Breast epithelium (tissue), 4 donors: ENCODE measurements at places on chromosomes 5 and 9. TPM values are rescaled to one million over a fixed set of nuclear protein-coding genes. Genes with fewer than 3 reads are reported as not detected.

The TPPP gene
- total RNA-seq: 3.4 TPM

GRCh38 chr5:14244721-14245120 is 101.6 kb downstream of the TRIO start:
- no peak for DNase-seq
- no peaks in the 10 kb centered on the region for H3K27me3 ChIP-seq
- H3K4me1 ChIP-seq: no peaks in the 10 kb centered on the region
- H3K36me3 ChIP-seq: no peaks in the 10 kb centered on the region
- H3K4me3 ChIP-seq: no peak overlapping the region
- H3K27ac ChIP-seq: no peak overlapping the region

DNA sequence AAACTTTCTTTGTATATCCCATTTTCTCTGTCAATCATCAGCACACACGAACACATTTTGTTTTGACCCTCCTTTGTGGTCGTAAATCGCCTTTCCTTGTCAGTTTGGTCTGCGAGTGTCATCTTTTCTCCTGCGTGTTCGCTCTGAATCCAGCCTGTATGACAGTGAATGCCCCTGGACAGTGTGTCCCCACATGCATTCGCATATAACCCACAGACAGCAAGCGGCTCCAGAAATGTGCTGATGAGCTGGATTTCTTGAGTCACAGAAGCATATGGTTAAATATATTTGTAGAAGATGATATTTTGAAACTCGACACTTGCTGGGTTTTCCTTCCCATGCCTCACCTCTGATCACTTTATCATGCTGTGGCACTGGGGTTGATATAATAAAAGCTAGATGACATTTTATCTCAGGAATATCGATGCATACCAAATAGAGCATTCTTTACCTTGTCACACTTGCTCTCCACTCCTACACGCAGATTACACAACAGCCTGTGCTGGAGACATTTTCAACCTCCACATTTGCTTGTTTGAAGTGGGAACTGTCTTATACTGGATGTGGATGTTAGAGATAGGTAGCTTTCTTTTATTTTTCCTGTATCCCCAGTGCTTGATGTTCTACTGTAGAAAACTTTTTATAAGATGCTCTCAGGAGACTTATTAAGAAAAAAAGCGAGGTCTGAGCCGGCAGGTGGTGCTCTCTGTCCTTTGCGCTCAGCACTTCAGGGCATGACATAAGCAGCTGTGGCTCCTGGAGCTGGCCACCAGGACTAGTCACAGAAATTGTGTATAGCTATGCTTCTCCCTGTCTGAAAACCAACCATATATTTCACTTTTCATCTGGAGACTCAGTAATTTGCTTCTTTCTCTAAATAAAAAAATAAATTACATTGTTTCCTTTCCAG is 215.1 kb downstream of the SH3GL2 start:
- H3K36me3 ChIP-seq: no peaks in the 10 kb centered on the region
- H3K4me1 ChIP-seq: no peaks in the 10 kb centered on the region
- H3K27ac ChIP-seq: no peak overlapping the region
- H3K4me3 ChIP-seq: no peak overlapping the region
- DNase-seq: no peak
- H3K27me3 ChIP-seq: no peaks in the 10 kb centered on the region

DNA sequence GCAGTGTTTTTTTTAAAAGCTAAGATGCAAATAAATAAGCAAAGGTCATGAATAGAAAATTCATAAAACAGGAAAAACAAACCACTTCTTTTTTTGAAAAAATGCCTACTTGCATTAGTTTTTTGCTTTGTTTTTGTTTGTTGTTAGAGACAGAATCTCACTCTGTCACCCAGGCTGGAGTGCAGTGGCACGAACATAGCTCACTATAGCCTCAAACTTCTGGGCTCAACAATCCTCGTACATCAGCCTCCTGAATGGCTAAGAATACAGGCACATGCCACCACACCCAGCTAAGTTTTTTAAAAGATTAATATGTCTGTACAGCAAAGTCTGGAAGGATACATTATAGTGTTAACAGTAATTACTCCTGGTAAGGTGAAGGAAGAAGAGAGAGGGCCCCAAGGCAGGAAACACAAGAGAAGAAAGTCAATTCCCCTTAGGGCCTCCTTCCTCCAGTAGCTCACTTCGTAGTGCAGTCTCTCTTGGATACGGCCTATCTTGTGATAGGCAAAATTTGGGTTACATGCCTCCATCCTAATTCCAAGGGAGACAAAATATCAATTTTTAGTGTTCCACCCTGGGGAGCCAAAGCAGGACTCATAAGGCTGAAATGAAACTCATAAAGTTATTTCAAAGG is 15.3 kb downstream of the FAM169A start:
- H3K4me1 ChIP-seq: no peaks in the 10 kb centered on the region
- no peak overlapping the region for H3K27ac ChIP-seq
- DNase-seq: no peak
- H3K36me3 ChIP-seq: no peaks in the 10 kb centered on the region
- no peaks in the 10 kb centered on the region for H3K27me3 ChIP-seq
- no peak overlapping the region for H3K4me3 ChIP-seq

GRCh38 chr9:114899461-114899860 is 30.9 kb downstream of the TNFSF8 start:
- no peaks in the 10 kb centered on the region for H3K36me3 ChIP-seq
- no peak overlapping the region for H3K27ac ChIP-seq
- no peak overlapping the region for H3K4me3 ChIP-seq
- H3K27me3 ChIP-seq: no peaks in the 10 kb centered on the region
- H3K4me1 ChIP-seq: no peaks in the 10 kb centered on the region
- DNase-seq: no peak

DNA sequence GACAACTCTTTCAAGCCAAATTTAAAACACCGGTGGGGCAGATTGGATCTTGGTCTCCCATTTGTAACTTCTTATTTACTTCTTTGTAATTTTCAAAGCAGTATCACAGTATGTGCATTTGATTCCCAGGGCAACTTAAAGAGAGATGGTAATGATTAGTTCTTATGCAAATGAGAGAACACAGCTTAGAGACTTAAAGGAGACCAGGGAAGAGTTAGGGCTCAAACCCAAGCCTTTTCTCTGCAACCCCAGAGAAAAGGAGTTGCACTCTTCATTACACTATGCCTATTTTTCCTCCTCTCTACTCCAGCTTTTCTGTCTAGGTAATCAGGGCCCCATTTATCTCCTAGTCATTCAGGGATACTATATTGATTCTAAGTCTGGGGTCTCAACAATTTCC is 237.8 kb upstream of the NMUR2 start:
- H3K27ac ChIP-seq: no peak overlapping the region
- no peaks in the 10 kb centered on the region for H3K27me3 ChIP-seq
- no peaks in the 10 kb centered on the region for H3K4me1 ChIP-seq
- no peak overlapping the region for H3K4me3 ChIP-seq
- no peaks in the 10 kb centered on the region for H3K36me3 ChIP-seq
- DNase-seq: no peak

The TIMD4 gene
- not detected for total RNA-seq
